ENCODE measurements at places on chromosomes 7 and 10. TPM values are rescaled to one million over a fixed set of nuclear protein-coding genes. Genes with fewer than 3 reads are reported as not detected.

GRCh38 chr7:86995052-86995725 is 64.3 kb downstream of the ELAPOR2 start:
- no peak for DNase-seq

GRCh38 chr7:51123322-51124019 is 193.1 kb downstream of the COBL start:
- no peak for DNase-seq

DNA sequence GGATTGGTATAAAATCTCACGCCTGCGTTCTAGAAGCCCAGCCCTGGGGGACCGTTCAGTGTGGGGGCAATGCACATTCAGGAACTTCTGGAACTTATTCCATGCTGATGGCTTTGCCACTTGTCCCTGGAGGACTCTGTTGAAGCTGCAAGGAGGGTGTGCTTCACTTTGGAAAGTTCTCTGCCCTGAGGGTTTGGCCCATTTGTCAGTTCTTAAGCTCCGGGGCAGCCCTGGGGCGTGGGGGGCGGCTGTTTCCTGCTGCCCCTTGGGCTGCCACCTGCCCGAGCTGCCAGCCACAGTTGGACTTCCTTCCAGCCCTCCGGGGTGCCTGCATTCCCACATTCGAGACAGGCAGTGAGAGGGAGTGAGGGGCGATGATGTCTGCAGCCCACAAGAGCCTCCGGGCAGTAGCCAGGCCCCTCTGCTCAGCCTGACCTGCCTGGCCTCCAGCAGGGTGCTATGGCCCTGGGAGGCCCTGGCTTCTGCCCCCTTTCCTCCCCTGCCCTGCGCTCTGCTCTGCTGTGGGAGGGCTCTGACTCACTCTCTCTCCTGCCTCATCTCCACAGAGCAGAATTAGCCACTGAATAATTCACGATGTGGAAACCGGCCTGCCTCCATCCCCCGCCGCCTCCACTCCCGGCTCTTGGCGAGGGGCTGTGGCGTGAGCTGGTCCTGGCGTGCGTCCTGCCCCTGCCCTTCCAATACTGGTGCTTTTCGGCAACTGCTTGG is 1.9 kb downstream of the TTYH3 start:
- peak; percentile 67 for DNase-seq

DNA sequence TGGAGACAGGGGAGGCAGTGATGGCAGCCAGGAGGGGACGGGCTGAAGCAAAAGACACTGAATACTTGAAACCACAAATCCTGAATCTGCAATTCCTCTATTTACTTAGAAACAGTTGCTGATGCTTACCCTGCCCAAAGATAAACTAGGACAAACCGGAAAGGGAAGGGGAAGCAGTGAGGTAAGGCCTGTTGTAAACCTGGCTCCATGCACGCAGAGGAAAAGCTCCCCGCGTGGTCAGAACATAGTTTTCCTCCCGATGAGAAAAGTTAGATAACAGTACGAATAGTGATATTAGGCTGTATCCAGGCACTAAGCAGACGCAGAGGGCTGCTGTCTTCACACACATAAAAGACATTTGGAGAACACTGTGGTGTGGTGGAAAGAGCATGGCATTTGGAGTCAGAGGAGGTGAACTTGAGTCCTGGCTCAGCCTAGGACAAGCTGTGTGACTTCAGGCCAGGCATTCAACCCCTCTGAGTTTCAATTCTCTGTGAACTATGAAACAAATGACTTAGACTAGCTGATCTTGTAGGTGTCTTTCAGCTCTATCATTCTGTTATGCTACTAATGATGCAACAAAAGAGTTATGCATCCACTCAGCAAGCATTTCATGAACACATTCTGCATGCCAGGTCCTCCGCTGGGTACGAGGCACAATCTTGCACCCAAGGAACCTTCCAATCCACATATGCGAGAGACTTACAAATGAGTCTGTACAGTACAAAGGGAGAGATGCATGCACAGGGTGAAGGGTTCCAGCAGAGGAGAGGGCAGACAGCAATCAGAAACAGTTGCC is 80.9 kb downstream of the SORBS1 start:
- DNase-seq: no peak

The PDIA4 gene
- total RNA-seq: 286 TPM

The ADAM22 gene
- 4.8 TPM for total RNA-seq

- DNase-seq: no peak
Measured at GRCh38 chr7:82998436-82998835, 164.2 kb downstream of the PCLO start.

The SEPTIN7 gene
- total RNA-seq: 218 TPM

DNA sequence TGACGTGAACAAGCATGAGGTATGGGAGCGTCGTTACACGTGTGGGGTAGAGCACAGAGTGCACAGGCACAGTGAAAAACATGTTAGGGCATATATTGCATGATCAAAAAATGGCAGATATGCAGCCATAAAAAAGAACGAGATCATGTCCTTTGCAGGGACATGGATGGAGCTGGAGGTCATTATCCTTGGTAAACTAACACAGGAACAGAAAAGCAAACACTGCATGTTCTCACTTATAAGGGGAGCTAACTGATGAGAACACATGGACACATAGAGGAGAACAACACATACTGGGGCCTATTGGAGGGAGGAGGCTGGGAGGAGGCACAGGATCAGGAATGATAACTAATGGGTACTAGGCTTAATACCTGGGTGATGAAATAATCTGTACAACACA is 66.3 kb downstream of the TACC2 start:
- DNase-seq: no peak

DNA sequence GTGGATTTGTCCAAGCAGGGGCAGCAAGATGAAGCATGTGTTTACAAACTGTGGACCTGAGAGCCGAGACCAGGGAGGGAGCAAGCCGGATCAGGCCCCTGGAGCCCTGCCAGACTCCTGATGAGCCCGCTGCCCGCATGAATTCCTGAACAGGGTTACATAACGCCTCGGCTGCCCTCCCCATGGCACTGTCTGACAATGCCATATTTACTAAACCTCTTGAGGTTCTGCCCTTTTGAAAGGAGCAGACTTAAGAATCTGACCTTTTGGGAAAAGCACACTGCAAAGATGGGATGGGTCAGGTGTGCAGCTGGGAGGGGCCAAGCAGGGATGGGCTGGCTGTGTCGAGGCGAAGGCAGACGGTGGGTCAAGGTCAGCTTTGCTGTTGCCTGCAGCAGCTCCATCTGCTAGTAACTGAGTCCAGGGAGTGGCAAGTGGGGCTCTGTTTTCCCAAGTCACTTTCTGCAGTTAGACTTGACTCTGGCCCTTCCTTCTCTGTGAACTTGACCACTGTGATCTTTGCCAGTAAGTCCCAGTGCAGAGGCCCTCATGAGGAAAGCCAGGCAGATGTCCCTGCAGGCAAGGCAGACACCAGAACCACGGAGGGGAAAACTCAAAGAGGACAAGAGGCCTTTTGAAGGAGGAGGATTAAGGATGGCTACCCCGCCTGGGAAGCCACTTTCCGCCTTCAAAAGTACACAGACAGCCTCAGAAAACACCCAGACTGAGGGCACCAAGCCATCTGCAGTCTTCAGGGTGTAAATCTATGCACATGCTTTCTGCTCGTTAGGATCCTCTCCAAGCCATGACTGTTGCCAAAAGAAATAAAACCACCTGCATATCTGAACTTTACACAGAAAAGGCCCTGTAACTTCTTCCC is 175.8 kb downstream of the TNS3 start:
- no peak for DNase-seq

DNA sequence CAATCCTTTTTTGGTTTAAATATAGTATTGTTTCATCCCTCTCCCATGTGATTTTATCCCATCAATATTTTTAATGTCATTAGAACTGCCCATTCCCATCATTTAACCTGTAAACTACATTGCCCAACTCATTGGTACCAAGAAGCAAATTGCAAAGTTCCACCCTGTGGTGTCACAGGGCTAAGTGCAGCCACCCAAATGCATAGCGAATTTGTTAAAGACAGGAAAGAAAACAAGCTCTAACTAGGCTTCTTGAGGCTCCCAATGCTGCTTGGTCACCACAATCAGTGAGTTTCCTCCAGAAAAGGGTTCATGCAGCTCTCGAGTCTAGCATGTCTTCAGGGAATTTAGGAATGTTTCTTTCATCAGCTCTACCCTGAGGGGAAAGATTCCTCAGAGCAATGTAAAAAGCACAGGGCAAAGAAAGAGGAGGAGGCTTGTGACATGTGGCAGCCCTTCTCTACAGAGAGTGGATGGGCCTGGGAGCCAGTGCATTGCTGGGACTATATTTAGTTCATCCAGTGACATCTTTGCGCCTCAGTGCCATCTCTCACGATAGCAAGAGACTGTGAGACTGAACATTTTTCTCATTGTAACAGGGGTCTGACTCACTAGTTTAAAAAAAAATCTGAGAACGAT is 58.1 kb downstream of the CAV1 start:
- no peak for DNase-seq

DNA sequence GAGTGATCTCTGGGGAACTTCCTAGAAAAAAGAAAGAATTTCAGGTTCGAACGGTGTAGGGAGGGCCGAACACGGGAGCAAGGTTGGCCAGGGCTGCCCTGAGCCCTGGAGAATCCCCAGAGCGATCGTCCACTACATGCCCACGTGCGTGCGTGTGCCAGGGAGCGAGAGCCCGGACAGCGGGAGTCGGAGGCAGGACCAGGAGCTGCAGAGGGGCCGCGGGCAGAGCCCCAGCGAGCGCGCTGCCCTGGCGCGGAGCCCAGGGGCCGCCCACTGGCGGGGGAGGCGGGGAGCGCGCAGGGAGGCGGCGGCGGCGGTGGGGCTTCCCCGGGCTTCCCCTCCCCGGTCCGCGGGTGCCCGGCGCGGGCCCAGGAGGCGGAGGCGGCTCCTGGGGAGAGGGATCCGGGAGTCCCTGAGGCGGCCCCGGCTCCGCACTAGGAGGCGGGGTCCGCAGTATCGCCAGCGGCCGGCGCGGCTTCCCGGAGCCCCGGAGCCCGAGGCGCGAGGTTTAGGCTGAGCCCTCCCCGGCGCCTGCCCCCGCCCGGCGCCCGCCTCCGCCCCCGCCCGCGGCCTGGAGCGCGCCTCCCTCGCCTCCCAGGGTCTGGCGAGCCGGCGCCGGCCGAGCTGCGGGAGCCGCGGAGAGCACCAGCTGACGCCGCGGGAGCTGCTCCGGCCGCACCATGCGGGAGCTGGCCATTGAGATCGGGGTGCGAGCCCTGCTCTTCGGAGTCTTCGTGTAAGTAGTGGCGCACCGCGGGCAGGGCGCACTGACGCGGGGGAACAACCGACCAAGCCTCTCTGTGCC is at the start of gene PLPP4:
Gene PLPP4 (plus strand): TSS at position 602 of the 805 bp plus-strand sequence. CDS start 79 bp downstream, at position 681.
- peak; percentile 89 for DNase-seq
